ENCODE measurements at places on chromosomes 3 and 15.

DNA sequence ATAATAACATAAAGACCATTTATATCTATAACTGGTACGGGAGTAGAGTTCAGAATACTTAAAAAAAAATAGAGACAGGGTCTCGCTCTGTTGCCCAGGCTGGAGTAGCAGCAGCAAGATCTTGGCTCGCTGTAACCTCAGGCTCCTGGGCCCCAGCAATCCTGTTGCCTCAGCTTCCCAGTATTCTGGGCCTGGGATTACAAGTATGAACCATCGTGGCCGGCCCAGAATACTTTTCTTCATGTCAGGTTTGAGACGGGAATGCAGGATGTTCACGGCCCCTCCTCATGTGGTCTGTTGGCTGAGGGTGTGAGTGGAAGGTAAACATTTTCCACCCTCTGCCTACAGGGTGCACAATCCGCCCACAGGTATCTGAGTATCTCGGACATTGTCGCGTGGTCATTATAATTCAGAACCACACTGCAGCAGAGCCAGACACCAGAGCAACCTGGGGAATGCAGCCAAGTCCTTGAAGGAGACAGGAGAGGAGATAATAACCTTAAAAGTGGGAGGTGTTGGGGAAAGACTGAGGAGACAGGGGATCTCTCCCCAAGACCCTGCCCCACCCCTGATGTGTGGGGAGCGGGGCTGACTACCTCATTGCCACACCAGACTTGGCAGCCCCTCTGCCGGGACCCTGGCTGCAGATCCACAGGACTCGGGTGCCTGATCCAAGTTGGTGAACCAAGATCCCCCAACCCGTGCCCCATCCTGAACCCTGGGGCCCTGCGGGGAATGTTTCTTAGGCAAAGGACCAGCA, 106.8 kb downstream of the ADCY5 start:
- DNase-seq: no peak

DNA sequence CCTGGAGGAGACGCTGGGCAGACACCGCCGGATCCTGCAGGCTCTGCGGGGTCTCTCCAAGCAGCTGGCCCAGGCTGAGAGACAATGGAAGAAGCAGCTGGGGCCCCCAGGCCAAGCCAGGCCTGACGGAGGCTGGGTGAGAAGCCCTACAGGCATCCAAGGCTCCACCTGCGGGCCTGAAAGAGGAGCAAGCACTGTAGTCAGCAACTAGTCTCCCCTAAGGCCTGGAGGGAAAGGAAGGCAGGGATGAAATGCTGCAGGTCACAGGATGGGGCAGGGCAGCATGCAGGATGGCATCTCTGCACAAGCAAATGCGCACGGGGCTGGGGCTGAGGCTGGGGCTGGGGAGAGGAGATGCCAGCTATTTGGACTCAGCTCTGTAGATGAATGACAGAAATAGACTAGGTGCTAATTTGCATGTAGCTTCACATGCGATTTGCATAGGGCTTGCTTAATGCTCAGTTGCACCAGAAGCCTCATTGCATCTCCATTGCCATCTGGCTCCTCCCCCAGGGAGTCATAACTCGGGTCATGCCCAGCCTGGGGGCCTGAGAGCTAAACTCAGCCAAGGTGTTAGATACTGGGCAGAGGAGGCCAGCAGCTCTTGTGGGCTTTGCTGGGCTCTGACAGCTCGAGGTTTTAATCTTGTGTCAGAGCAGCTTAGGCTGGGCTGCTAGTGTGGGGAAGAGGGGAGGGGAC, 5.2 kb upstream of the CPLX3 start:
- no peak for DNase-seq

- DNase-seq: no peak
These were observed 16.9 kb downstream of the STIMATE start for GRCh38 chr3:52880474-52880873.

DNA sequence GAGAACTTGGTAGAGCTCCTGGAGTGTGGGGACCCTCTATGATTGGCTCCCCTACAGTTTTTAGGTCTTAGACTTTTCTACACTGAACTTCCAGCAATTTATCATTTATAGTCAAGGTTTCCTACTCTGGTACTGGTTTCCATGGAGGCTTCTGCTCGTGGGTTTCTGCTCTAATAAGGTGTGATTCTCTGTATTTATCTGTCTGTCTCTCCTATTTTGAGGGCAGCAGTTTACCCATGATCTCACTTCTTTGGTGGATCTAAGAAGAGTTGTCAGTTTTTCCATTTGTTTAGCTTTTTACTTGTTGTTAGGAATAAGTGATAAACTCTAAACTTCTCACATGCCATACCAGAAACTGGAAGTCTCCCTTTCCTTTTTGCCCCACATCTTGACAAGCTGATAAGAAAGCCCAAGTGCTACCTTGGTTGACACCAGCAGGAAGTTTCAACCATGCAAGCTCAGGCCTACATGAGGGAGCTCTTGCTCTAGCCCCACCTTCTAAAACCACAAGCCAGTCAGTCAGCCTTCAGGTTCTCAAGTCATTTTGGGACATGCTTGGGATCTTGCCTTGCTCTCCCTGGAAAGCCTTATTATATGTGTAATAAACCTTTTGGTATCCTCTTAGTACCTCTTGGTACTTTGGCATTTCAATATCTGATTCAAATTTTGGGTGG, 10.0 kb downstream of the TIMMDC1 start:
- DNase-seq: no peak

DNA sequence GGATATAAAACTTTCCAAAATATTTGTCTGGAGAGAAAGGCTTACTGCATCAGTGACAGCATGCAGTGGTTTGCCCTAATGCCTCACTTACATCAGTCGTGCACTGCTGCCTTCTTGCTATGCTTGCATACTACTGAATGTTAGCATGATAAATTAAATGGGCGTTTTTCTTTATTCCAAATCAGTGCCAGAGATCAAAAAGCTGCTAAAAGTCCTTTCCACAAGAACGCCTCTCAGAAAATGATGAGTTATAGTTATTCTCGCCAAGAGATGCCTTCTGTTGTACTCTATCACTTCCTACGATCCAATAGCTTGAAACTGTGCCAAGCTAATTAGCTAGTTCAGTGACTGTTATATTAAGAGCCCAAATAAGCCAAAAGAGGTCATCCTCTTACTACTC, 345.8 kb upstream of the ROBO2 start:
- DNase-seq: no peak

- DNase-seq: no peak
These were observed 31.0 kb downstream of the PLXNA1 start for GRCh38 chr3:127013758-127014535.

Measured in osteocyte (in vitro differentiated cells).